HAP-1 (cell line): ENCODE measurements at places on chromosomes 1 and 21.
A peak's percentile ranks its signal among the peaks of the same experiment; 100 is the strongest.

DNA sequence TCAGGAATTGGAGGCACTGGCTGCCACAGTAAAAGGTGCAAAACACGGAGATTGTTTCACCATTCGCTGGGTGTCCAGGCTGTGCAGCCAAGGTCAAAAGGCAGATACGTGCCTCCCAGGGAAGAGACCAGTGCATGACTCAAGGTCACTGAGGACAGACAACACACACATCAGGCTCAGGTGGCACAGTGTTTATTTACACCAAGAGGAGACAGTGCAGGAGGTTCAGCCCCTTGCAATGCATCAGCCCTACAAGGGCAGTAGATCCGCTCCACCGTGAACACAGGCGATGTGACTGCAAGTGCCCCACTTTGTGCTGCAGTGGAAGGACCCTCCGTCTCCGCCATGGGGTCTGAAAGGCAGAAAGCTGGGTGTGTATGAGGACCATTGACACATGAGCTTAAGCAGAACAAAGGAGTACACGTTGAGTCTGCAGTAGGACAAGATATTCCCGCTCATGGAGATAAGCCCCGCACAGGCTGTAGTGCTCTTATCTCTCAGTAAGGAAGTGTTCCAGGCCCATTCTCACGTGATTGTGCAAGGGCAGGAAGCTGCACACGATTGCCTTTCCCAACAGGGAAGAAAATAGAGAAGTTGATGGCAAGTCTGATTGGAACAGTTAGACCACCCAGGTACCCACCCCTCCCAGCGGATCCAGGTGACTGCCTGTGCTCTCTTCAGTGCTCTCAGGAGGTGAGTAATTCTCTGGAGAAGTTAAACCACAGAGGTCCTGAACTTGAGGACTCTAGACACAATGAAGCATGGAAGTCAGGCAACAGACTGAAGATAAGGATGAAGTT is 37.5 kb upstream of the QSOX1 start:
- DNase-seq = no peak

- DNase-seq = no peak
These were observed 37.0 kb upstream of the B3GALT5 start for GRCh38 chr21:39575775-39576174.

DNA sequence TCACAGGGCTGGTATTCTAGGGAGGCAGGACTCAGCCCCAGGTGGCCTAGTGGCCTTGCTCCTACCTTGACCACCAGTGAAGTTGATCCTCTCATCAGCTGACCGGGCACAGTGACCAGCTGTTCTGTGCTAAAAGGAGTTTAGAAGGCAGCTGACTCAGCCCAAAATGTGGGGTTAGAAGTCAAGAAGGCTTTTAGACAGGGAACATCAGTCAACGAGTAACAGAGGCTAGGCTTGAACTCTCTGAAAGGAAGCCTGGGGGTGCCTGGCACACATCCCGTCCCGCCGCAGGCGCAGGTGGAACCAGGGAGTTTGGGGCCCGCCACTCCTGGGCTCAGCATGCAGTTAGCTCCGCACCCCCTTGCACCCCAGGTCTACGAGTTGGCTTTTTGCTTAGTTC is 114.9 kb upstream of the SLC45A1 start:
- DNase-seq = no peak

DNA sequence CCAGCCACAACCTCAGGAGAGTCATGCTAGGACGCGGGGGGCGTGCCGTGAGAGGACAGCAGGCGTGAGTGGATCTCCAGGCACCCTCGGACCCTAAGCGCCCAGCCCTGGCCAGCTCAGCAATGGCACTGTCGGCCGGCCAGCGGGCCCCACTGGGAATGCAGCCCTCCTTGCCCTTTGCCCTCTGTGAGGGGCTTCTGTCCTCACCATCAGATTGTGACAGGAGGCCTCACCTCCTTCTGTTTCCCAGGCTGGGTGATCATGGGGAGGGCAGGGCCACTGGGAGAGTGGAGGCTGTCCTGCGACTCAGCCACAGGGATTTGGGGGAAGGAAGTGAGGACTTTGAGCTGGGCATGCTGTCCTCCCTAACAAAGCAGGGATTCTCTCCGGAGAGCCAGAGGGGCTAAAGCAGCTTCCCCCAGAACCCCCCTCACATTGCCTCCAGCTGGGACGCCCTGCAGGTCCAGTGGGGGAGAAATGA is 6.6 kb upstream of the LRRC3 start:
- DNase-seq = no peak

DNA sequence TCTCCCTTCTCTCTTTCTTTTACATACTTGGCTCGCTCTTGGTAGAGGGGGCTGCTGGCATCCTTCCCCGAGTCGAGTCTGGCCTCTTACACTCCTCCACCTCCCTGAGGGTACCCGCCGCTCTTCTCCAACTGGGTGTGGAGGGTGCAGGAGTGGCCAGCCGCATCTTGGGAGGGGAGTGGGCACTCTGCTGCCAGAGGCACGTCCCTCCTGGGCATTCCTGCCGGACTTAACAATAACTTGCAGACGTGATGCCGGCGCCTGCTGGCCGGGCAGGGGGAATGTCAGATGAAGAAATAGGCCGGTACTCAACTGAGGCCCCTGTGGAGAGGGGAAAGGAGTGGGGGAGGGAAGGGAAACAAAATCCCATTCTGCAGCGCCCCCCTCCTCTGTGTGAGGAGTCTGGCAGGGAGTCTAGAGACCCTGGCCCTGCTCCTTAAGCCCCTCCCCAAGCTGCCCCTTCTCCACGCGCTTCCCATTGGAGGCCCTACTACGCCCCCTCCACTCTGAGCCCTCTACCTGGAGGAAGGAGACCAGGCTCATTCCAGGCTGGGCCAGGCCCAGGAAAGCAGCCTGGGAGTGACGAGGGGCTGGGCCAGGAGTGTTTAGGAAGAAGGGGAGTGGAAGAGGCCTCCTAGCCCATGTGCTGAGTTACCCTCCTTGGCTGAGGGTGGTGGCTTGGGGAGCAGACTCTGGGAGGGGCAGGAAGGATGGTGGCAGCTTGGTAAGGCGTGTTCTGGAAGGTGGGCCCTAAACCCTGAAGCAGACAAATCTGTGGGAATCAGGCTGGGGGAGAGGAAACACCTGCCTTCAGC is 1.8 kb downstream of the ATP2B4 start:
- peak; percentile 76 for DNase-seq

DNA sequence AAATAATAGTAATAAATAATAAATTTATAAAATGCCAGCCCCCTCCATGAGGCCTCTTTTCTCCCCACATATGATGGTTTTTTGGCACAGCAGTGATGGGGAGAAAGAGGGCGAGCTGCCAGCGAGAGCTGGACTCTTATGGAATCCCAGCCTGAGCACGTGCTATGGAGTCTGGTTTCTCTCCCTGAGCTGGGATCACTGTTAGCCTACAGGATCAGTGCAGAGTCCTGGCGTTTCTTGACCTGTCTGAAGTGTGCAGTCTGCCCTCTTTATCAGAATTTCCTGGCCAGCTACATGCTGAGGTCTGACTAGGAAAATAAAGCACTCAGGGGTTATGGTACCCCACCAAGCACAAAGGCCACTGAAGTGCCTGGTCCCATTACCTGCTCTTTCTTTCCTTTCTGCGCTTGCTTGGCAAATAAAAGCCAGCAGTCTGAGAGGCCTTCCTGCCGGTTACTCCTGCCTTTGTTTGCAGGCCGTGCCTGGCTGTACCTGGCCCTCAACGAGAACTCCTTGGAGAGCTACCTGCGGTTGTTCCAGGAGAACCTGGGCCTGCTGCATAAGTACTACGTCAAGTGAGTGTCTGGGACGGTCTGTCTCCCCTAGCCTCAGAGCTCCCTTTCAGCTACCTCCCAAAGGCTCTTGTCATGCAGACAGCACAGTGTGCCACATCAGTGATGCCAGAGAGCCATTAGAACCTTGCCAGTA is 18.5 kb upstream of the SLC25A34 start:
- DNase-seq = no peak

DNA sequence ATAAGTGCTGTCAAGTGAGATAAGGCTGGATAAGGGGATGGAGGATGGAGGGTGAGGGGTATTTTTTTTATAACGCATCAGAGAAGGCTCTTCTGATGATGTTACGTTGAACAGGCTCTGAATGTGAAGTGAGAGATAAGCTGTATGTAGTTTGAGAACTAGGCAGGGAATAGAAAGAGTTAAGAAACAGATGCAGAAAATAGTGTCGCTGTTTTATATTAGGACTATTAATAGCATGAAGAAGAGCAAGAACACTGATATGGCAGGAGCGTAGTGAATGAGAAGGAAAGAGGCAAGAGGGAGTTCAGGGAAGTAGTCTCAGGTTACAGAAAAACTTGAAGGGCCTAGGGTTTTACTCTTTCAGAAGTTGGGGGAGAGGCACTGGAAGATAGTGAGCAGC is 59.8 kb downstream of the GPR88 start:
- no peak for DNase-seq

DNA sequence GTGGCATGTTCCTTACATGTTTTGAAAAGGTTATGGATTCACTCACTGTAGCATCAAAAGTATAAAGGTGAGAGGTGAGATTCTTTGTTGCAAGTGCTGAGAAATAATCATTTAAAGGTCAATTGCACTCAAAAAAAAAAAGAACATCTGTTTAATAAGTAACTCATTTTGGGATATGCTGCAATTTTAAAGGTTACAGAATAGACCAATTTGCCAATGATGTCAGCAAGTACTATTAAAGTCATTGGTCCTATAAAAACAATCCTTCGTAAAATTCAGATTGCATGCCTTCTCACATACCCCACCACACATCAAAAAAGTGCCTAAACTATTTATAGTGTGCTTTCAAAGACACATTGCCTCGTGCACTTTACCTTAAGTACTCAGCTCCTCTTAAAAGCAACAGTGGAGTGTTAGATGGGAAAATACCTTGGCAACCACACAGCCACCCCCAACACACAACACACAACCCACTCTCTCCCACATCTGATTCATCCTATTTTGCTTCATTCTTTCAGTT is 218.2 kb upstream of the ADGRL2 start:
- DNase-seq = no peak

GRCh38 chr1:16218014-16218673 is 5.7 kb upstream of the ARHGEF19 start:
- DNase-seq = no peak

DNA sequence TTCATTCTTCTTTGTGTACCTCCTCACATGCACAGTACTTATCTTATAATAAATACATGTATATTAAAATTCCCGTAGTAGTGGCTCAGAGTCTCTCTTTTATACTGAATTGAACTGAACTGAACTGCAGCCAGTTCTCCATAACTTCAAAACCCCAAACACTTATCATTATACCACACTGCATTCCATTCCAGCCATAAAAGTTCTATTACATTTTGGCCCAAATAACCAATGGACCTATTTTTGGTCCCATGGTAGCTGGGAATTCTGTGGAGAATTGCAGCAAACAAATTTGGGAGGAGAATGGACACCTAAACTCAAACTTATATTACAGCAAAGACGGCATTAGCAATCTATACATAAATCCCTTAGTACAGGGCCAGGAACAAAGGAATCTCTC is 86.6 kb upstream of the C1orf87 start:
- no peak for DNase-seq

- no peak for DNase-seq
These were observed 12.2 kb upstream of the IL10 start for GRCh38 chr1:206784471-206784903.

GRCh38 chr1:168521401-168522000 is 22.3 kb downstream of the XCL2 start:
- no peak for DNase-seq

GRCh38 chr1:8055973-8056372 is 29.9 kb upstream of the ERRFI1 start:
- no peak for DNase-seq

DNA sequence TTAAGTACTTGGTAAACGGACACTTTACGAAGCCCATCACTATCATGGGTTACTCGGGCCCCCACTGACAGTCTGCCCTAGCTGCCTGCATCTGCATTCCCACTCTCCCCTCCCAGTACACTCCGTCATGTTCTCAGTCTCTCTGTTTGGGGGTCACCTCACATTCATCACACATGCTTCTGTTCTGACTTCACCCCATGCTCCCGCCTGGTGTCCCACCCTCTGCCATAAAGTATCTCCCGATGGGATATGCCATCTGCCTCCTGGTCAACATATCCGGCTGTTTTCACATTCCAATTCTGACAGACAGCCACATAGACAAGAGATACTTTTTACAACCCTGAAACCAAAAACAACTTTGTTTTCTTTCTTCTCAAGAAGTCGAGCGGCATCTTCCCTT is 1.0 kb downstream of the OLFML2B start:
- no peak for DNase-seq

GRCh38 chr1:163170975-163171676 is 31.6 kb downstream of the RGS5 start:
- DNase-seq = no peak

GRCh38 chr1:222716393-222716792 is 4.0 kb downstream of the BROX start:
- DNase-seq = no peak

DNA sequence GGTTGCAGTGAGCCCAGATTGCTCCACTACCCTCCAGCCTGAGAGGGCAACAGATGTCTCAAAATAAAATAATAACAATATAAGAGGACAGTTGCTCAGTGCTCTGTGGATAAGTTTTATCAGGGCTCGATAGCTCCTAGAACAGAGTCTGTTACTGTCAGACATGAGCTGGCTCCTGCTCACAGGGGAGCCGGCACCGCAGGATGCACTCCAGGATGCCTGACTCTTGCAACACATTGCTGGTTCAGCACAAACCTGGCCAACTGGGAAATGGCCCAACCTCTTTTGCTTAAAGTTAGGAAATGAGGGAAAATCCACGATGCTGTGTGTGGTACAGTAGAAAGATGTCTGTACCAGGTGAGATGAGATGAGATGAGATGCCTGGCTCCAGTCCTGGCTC is 5.8 kb upstream of the CTSE start:
- DNase-seq = no peak

DNA sequence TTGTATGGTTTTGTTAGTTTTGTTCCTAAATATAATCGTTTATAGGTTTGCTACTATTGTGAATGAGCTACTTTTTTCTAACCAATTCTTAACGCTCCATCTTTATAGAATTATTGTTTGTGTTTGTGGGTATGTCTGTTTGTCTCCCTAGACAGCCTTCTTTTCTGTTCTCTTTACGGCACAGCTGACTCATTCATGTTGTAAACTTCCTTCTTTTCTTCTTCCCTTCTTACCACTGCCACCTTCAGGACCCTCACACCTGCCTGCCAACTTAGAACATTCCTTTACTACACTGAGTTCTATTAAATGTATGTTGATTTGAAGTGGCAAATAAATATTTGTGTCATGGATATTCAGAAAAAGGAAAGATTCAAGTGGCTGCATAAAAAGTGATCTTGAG is 29.1 kb downstream of the AK5 start:
- no peak for DNase-seq

DNA sequence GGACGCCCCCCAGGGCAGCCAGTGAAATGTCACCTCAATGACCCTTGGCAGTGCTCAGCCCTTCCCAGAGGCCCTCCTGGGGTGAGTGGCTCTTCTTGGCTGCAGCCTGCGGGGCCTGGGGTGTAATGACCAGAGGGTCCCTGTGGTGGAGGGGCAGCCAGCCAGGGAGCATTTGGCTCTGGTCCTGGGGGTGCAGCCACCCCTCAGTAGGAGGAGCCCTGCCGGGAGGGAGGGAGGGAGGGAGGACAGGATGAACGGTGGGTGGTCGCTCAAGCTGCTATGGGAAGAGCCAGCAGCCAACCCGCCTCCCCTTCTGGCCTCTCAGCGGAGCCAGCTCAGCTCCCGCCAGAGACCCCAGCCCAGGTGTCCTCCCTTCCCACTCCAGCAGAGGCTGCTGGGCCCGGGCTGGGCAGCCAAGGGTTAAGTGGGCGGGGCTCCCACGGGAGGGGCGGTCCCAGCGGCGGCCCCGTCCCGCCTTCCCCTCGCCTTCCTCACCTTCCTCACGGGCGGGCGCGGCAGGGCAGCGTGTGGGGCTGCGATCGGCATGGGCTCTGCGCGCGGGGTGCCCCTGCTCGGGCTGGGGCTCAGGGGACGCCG is 9.0 kb upstream of the PLCH2 start:
- peak; percentile 6 for DNase-seq
